ENCODE measurements at places on chromosomes 7 and 10.

DNA sequence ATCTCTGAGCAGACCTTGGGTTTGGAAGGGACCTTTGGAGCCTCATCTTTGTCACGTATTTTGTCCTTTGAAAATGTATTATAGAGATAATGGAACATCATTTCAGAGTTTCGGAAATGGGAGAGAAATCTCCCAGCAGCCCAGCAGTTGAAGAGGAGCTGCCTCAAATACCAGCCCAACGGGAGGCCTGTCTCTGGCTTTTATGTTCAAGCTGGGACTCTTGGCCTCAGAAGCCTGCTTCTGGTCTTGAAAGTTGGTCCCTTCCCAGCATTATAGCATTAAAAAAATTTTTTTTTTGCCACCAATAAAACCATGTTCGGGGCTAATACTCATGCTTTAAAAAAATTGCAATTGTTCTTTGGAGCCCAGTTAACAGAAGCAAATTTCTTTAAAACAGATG, 73.4 kb upstream of the CTBP2 start:
- no peak for DNase-seq

GRCh38 chr10:112953174-112954159, 3.4 kb downstream of the TCF7L2 start:
- DNase-seq: no peak

DNA sequence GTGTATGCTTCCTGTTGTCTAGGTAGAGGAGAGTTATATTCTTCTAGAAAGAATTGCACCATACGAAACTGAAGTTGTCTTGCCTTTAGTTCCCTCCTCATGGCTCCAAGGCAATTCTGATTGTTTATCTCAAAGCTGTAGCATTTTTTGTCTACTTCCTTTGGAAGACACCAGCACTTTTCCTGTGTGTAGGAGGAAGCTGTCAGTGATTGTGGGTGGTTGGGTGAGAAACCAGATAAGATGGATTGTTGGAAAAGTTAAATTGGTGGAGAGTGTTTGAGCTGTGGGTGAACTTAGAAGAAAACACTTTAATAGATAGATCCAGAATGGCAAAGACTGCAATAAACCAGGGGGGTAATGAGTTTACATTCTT, 12.1 kb upstream of the CSTF2T start:
- no peak for DNase-seq

GRCh38 chr7:33880787-33881186, 24.6 kb upstream of the BMPER start:
- no peak for DNase-seq

- DNase-seq: no peak
Observed at GRCh38 chr10:1267568-1267967, 211.4 kb downstream of the WDR37 start.

DNA sequence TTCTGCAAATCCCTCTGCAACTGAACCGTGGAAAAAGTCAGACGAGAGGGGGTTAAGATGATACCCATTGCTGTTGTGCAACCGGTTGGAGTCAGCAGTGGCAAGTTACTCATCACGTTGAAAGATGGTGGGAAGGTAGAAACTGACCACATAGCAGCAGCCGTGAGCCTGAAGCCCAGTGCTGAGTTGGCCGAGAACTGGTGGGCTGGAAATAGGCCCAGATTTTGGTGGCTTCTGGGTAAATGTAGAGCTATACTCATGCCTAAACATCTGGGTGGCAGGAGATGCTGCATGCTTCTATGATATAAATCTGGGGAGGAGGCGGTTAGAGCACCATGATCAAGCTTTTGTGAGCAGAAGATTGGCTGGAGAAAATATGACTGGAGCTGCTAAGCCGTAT, 78.6 kb downstream of the ARL5B start:
- DNase-seq: no peak

GRCh38 chr7:139358541-139359365, 941 bp upstream of the LUC7L2 start:
- DNase-seq: no peak

GRCh38 chr10:133388236-133388972, 5.6 kb upstream of the MTG1 start:
- no peak for DNase-seq

GRCh38 chr7:1523208-1523607, 7.3 kb upstream of the MAFK start:
- no peak for DNase-seq

DNA sequence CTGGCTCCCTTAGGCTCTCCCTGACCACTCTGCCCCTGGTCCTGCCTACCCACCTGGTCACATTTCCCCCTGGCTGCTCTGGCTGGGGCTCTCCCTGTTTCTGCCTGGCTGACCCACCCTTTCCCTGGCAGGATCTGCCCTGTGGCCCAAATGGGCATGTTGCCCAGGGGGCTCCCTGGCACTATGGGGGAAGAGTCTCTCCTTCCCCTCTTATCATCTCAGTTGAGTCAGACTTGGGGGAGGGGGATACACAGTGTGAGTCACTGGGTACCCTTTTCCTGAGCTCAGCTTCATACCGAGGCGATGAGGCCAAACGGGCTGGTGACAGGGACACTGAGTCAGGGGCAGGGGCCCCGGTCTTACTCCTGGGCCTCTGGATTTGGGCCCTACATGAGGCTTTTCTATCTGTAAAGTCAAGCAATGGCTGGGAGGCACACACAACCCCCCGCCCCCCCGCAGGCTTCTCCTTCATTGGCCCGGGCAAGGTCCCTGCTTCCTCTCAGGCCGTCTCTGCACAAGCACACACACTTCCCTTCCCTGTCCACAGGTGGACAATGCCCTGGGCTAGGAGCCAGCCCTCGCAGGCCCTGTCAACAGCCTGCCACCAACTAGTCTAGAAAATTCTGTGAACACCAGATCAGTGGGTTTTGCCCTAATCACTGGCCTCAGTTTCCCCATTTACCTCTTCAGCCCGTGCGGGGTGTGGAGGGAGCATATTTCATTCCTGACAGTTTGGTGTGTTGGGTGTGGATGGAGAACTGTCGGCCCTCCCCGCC, 627 bp upstream of the FLNC start:
- no peak for DNase-seq

GRCh38 chr7:45391618-45392451, 182.3 kb upstream of the ADCY1 start:
- DNase-seq: no peak

GRCh38 chr10:106534441-106534840, 630.1 kb downstream of the SORCS1 start:
- no peak for DNase-seq

DNA sequence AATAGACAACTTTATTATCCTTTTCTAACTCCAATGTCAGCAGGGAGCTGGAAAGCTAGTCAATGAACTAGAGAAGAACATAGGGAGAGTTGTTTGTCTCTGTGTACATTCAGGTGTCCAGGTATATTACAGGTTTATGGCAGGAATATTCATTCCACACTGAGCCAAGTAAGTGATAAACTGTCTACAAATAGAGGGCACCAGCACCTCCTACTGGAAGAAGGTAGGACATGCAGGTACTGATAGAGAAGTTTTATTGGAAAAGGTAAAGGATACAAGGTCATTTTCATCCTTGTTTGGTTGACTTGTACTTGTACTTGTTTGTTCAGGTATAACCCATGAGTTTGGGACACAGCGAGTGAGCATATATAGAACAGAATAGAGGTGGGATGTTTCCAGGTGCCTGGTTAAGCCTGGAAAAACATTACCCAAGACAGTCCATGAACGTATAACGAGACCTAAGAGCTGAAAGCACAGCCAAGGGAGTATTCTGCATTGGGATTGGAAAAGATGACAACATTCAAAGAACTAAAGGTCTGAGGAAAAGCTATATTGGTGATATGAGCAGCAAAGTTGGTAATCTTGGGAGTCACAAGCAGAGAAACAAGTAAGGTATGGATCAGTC, 61.4 kb upstream of the PPP1R3C start:
- DNase-seq: peak; percentile 18

DNA sequence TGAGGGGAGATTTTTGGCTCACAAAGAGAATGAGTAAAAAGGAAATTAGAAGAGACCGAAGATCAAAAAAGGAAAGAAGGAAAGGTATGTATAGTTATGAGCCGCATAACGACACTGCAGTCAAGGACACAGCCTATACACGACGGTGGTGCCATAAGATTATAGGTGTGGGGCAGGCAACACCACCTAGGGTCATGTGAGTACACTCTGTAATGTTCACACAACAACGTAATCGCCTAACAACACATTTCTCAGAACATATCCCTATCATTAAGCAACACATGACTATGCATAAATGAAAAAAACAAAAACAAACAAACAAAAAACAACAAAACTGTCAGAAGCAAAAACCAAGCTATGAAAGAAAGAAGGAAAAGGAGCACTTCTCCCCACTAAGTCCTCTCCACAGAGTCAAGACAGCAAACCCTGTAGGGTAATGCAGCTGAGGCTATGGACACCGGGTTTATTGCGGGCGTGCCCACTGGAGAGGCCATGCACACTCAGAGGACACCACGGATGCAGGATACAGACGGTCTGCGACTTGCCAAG, 45.1 kb downstream of the PIP4K2A start:
- no peak for DNase-seq

DNA sequence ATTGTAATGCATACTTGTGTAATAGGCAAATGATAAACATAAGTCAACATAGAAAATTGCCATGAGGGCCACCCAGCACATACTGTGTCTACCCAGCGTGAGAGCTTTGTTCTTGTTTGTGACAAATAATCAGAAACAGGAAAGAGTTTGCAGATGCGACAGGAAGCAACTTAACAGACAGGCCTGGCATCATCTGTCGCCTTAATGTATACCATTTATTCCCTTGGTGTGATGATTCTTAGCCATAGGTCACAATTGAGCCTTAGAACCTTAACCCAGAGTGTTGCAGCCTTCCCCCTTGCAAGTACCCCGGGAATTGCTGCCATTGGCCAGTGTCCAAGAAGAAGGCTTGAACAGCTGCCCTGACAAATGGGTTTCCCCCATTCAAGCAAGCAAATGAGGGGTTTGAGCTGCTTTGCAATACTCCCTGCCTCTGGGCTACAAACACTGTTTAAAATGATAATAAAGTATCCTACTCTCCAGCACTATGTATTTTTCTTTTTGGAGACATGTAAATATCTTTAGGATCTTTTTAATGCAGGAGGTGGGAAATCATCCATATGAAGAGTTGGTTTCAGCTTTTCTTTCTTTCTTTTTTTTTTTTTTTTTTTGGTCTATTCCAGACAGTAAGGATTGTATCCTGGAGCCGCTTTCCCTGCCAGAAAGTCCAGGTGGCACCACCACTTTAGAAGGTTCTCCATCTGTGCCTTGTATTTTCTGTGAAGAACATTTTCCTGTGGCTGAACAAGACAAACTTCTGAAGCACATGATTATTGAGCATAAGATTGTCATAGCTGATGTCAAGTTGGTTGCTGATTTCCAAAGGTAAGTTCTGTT, 80.0 kb downstream of the ZNF277 start:
- no peak for DNase-seq

GRCh38 chr7:142476077-142476476, 218.2 kb upstream of the PRSS58 start:
- DNase-seq: no peak

GRCh38 chr10:77492368-77492994, 145.1 kb downstream of the KCNMA1 start:
- DNase-seq: no peak

DNA sequence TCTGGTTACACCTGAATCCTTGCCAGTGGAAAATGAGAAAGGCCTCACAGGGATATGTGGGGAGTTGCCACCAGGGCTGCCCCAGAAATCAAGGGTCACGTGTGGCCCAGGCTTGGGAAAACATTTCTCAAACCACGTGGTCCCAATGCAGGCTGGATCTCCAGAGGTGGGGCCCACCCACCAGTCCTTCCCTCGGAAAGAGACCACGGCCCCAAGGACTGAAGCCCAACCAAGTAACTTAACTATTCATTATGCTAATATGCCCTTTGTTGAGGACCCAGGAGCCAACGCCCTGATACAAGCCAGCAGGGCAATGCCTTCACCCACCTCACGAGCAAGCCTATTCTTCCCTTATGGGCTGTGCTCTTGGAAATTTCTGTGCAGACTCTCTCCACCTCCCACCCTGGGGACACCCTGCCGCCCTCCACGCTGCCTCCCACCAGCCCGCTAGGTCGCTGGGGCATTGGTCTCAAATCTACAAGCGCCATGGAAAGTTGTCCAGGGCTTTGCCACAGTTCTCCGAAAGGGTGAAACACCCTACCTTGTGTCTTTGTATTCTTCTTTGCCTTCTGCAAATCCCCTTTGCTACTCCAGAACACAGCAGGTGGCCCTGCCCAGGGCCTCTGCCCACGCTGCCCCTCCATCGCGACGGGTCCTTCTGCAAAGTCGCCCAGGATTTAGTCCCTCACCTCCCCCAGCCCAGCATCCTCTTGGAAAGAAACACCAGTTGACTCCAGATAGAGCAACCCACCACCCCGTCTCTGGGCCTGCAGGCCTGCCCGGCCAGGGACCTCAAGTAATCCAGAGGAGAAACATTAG, 8.8 kb downstream of the TNS3 start:
- no peak for DNase-seq

- DNase-seq: no peak
Observed at GRCh38 chr7:107528461-107528860, 35.3 kb downstream of the COG5 start.

- DNase-seq: no peak
Observed at GRCh38 chr7:55912748-55913158, 25.5 kb downstream of the ZNF713 start.

- no peak for DNase-seq
Observed at GRCh38 chr7:158876984-158877383, 20.6 kb downstream of the DYNC2I1 start.

DNA sequence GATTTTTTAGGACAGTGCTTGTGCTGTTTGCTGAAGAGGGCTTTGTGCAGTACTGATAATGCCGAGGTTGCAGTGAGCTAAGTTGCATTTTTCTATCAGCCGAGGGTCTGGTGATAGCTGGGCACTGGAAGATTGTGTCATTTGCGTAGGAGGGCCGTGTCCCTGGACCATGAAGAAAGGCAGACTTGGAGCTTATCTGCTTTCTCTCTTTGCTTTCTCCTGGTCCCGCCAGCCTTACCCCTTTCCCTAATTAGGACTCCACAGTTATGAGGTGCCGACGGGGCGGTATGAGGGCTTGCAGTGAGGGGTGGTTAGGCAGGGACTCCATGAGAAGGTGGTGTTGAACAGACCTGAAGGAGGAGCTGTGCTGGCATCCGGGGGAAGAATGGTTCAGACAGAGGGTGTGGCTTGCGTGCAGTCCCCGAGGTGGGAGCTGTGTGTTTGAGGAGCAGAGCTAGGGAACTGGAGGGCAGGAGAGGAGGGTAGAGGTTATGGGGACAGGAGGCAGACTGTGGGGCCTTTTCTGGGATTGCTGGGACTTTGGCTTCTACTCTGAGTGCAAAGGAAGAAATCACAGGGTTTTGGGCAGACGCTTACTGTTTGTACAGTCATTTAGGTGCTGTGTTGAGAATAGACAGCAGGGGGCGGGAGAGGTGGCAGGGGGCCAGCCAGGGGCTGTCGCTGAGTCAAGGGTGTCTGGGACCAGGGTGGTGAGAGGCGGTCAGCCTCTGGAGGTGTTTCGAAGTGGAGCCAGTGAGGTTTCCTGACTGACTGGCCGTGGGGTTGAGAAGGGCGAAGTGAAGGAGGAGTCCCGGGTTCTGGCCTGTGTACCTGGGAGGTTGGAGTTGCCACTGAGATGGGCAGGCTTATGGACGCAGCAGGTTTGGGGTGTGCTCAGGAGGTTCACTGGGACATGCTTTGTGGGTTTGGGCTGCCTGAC, 43.4 kb downstream of the PRF1 start:
- DNase-seq: no peak

All from neuronal stem cell (in vitro differentiated cells).